ENCODE measurements at places on chromosomes 12 and 14.

- no peak for DNase-seq
These were observed 18.4 kb downstream of the LMO3 start for GRCh38 chr12:16587514-16587913.

GRCh38 chr14:100578552-100578951 is 8.7 kb downstream of the BEGAIN start:
- DNase-seq, result no peak

- no peak for DNase-seq
These were observed 173.1 kb downstream of the ITPR2 start for GRCh38 chr12:26659930-26660329.

DNA sequence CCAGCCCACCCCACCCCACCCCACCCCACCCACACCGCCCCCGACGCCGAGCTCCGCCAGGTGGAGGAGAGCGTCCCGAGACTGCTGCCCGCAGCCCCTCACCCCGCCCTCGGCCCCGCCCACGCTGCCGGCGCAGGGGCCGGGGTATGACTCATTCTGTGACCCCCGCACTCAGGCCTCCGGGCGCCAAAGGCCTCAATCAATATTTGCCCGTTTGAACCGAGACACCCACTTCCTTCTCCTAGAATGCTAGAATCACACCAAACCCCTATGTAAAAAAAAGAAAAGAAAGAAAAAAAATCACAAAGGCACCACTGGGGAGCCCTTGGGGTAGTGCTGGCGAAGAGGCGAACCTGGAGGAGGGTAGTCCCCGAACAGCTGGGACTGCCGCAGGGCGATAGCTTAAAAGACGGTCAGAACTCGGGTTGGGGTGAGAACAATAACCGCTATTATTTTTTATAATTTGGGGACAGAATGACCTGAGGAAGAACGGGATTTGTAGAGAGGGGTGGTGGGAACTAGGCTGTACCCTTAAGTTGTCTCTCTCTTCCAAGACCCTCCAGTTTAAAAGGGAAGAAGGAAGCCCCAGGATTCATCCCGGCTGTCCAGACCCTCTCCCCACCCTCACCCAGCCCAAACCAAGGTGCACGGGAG is 894 bp downstream of the KRT8 start:
- DNase-seq, result peak; percentile 41

DNA sequence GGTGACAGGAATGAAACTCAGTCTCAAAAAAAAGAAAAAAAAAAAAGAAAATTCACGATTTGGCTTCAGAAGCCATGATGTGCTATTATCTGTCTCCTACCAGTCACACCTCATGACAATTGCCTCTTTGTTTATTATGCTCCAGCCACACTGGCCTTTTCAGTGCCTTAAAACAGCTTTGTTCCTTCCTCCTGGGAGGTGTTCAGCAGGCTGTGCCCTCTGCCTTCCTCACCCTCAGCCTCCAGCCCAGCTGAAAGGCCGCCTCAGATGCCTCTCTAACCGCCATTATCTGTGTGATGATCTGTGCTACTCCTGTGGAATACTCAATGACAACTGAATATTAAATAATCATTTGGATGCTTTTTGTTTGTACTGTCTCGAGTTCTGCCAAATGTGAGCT is 8.6 kb upstream of the ARPC3 start:
- no peak for DNase-seq

DNA sequence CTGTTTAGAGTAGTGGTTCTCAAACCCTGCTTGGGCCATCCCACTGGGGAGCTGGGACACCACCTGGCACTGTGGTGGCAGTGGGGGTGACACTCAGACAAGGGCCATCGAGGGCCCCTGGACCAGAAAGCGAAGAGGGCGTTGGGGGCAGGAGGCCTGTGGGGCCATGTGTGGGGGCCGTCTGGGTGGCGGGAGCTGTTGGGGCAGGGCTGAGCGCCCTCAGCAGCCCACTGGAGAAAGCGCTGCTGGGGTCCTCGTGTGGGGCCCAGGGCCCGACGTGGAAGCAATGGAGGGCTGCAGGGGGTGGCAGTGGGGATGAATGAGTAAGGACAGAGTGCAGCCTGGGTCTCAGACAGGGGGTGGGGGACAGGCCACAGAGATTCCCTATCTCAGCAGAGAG is 5.9 kb upstream of the ADSS1 start:
- DNase-seq, result no peak
